A549 treated with AZD2906 at 1 μM for 4 hours (cell line): ENCODE measurements at places on chromosomes 4 and X. TPM values are rescaled to one million over a fixed set of nuclear protein-coding genes. Genes with fewer than 3 reads are reported as not detected.

The KIAA1210 gene
- total RNA-seq = 0.01 to 0.03 TPM (median 0.02 TPM) in 4 of 5 replicates, not detected in the other

The RHOXF2 gene
- total RNA-seq = not detected in 5 replicates

The COX7B2 gene
- total RNA-seq = not detected in 5 replicates

The ZRSR2 gene
- total RNA-seq = 9.0 to 12.6 TPM (median 9.4 TPM) in 5 replicates

The PITX2 gene
- 0.63 to 0.86 TPM (median 0.70 TPM) in 5 replicates for total RNA-seq

The HDX gene
- total RNA-seq = 1.8 to 2.8 TPM (median 2.2 TPM) in 5 replicates

The RBMX gene
- 202 to 261 TPM (median 209 TPM) in 5 replicates for total RNA-seq

The FGF5 gene
- total RNA-seq = 0.07 to 0.23 TPM (median 0.10 TPM) in 5 replicates

The USP17L29 gene
- total RNA-seq = not detected in 5 replicates

The OTUD6A gene
- not detected in 5 replicates for total RNA-seq

The NAP1L2 gene
- total RNA-seq = 0.94 to 1.1 TPM (median 1.0 TPM) in 5 replicates

The MND1 gene
- 11.6 to 16.9 TPM (median 13.3 TPM) in 5 replicates for total RNA-seq

The DCAF12L2 gene
- total RNA-seq = 0.06 to 0.10 TPM (median 0.08 TPM) in 5 replicates

The ZNF630 gene
- total RNA-seq = 0.15 to 0.37 TPM (median 0.21 TPM) in 5 replicates

The IL21 gene
- not detected in 5 replicates for total RNA-seq

The MMRN1 gene
- total RNA-seq = not detected in 5 replicates

The VCX2 gene
- total RNA-seq = not detected in 5 replicates

The KLHL13 gene
- 0.16 to 0.63 TPM (median 0.23 TPM) in 5 replicates for total RNA-seq

The F8 gene
- 3.6 to 4.6 TPM (median 4.1 TPM) in 5 replicates for total RNA-seq

The BTC gene
- total RNA-seq = 0.89 to 1.8 TPM (median 1.3 TPM) in 5 replicates

The RHOXF2B gene
- total RNA-seq = not detected in 5 replicates

The PRSS12 gene
- total RNA-seq = 0.19 to 0.31 TPM (median 0.27 TPM) in 5 replicates

The SAGE1 gene
- total RNA-seq = 0.02 to 0.03 TPM (median 0.03 TPM) in 4 of 5 replicates, not detected in the other

The TMPRSS11F gene
- not detected in 5 replicates for total RNA-seq

The HELT gene
- not detected in 5 replicates for total RNA-seq

The PCDH10 gene
- 0.10 to 0.14 TPM (median 0.11 TPM) in 5 replicates for total RNA-seq

The PLXNB3 gene
- total RNA-seq = 2.4 to 4.5 TPM (median 2.8 TPM) in 5 replicates

The HAUS3 gene
- total RNA-seq = 6.4 to 8.2 TPM (median 8.0 TPM) in 5 replicates

The DCAF8L2 gene
- not detected in 5 replicates for total RNA-seq

The NOX1 gene
- 0.06 to 0.18 TPM (median 0.10 TPM) in 3 of 5 replicates, not detected in the others for total RNA-seq

The DNASE1L1 gene
- 29.4 to 31.6 TPM (median 30.7 TPM) in 5 replicates for total RNA-seq

The RENBP gene
- total RNA-seq = 0.09 to 0.20 TPM (median 0.10 TPM) in 5 replicates

The PRRG1 gene
- total RNA-seq = 4.3 to 6.8 TPM (median 5.5 TPM) in 5 replicates

The HTR2C gene
- total RNA-seq = not detected in 5 replicates

The SHROOM3 gene
- total RNA-seq = 12.1 to 16.1 TPM (median 15.0 TPM) in 5 replicates

The MAGEA12 gene
- total RNA-seq = 0.06 to 0.29 TPM (median 0.15 TPM) in 5 replicates

The TXK gene
- 0.08 to 0.18 TPM (median 0.16 TPM) in 5 replicates for total RNA-seq

The FGFBP2 gene
- 0.17 to 0.41 TPM (median 0.34 TPM) in 5 replicates for total RNA-seq

The BEND2 gene
- total RNA-seq = not detected in 5 replicates

The PTCHD1 gene
- total RNA-seq = not detected in 5 replicates

The TMEM129 gene
- total RNA-seq = 17.2 to 27.6 TPM (median 26.5 TPM) in 5 replicates

The TEX13C gene
- not detected in 5 replicates for total RNA-seq

The NPY2R gene
- total RNA-seq = 0.02 to 0.03 TPM (median 0.02 TPM) in 3 of 5 replicates, not detected in the others

The HAND2 gene
- 0.21 to 0.41 TPM (median 0.24 TPM) in 5 replicates for total RNA-seq

The HPSE gene
- 1.0 to 1.5 TPM (median 1.3 TPM) in 5 replicates for total RNA-seq

The MAGEC2 gene
- not detected in 5 replicates for total RNA-seq
